Activated CD8-positive, alpha-beta memory T cell treated with anti-CD3 and anti-CD28 coated beads for 1 hour (primary cell): ENCODE measurements at places on chromosomes 1 and 21.
A peak's percentile ranks its signal among the peaks of the same experiment; 100 is the strongest.

DNA sequence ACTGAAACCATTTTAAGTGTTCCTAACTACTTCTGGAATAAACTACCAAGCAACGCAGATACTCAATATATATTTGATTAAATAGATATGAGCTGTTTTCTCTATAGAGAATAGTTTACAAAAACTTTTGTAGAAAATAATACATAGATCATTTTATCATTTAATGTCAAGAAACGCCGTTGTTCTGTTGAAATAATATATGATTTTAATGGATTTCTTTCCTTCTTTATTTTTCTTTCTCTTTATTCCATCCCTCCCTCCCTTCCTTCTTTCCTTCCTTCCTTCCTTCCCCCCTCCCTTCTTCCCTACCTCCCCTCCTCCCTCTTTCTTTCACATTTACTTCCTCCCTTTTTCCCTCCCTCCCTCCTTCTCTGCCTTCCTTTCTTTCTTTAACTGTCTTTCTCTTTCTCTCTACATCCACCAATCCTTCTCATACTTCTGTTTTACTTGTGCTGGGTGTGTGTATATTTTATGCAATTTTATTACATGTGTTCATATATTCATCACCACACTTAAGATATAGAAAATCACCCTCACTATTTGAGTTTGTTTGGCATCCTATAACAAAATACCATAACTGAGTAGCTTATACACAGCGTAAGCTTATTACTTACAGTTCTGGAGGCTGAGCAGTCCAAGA, 230.9 kb upstream of the BRINP3 start:
- DNase-seq: no peak

- no peak for DNase-seq
Observed at GRCh38 chr1:107877092-107877491, 87.9 kb downstream of the VAV3 start.

DNA sequence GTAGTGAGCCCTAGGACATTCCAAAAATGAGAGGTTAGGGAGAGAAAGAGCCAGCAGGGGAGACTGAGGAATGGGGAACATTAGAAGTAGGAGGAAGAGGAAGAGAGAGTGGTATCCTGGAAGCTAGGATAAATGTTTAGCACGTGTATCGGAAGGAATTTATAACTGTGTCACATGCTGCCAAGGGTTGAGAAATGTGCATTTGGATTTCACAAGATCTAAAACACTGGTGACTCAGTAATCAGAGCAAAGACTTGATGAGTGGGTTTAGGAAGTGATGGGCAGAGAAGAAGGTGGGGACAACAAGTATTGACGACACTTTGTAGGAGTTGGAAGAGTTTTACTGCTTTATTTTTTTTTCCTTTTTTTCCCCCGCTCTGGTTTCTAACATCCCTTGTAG, 193.9 kb downstream of the FMN2 start:
- DNase-seq: no peak

- no peak for DNase-seq
Observed at GRCh38 chr1:59261537-59261936, 35.4 kb upstream of the FGGY start.

DNA sequence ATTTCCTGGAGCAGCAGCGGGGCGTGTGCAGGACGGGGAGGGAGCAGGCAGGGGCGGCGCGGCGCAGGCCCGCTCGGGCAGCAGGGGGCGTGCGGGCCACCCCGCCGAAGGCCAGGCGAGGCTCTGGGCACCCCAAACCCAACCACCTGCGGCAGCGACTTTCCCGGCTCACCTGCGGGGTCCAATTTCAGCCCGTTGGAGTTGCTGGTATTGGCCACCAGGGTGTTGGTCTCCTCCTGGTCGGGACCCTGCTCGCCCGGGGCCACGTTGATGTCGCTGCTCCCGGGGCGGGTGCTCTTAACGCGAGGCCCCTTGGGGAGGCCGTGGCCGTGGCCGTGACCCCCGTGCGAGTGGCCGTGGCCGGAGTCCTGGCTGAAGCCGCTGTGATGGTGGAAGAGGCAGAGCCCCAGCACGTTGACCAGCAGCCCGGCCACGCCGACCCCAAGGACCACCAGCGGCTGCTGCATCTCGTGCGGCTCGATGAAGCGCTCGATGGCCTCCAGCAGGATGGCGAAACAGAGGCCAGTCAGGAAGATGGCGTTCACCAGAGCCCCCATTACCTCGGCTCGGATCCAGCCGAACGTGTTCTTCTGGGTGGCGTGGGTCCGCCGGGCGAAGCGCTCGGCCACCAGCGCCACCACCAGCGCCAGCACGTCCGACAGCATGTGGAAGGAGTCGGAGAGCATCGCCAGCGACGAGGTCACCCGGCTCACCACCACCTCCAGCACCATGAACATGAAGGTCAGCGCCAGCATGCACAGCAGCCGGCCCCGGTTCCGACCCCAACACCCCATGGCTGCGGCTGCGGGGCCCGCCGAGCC, 932 bp downstream of the SLC30A1 start:
- peak; percentile 35 for DNase-seq

- DNase-seq: no peak
Observed at GRCh38 chr1:23473037-23473800, 10.8 kb downstream of the ASAP3 start.

DNA sequence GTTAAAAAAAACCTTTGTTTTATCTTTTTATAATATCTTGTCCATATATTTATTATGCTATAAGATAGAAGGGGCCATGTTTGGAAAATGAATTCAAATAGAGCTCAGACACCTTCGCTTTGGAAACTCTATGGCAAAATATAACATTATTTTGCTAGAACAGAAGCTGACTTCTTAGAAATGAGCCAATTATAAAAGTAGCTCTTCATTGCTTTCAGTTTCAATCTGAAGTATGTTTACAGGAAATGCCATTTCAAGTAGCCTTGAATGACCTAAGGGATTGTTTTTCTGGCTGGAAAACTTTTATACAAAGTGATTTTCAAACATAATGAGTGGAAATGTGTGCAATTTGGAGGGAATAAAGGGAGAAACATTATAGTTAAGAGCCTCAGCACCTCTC, 37.8 kb upstream of the GBP5 start:
- DNase-seq: no peak

DNA sequence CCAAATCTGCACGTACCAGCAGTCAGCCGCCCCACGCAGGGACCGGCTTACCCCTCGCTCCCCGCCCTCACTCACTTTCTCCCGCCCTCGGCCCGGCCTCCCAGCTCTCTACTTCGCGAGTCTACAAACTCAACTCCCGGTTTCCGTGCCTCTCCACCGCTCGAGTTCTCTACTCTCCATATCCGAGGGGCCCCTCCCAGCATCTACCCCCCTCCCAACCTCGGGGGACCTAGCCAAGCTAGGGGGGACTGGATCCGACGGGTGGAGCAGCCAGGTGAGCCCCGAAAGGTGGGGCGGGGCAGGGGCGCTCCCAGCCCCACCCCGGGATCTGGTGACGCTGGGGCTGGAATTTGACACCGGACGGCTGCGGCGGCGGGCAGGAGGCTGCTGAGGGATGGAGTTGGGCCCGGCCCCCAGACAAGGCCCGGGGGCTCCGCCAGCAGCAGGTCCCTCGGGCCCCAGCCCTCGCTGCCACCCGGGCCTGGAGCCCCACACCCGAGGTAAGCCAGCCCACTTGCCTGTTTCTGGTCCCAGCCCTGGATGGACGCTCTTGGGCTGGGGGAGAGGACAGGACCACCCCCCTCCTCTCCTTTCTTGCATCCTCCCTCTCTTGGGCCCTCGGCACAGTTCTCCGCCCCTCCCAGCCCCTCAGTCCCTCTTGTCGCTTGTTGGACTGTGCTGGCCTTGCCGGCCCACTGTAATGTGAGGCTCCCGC, at the start of gene ARTN:
TSS of gene ARTN (plus strand) at position 416 of the 715 bp plus-strand sequence. CDS start 1,856 bp downstream, outside the sequence.
- no peak for DNase-seq

GRCh38 chr1:226921504-226921903, 18.6 kb upstream of the COQ8A start:
- DNase-seq: no peak

- no peak for DNase-seq
Observed at GRCh38 chr1:65866439-65866838, 73.7 kb downstream of the PDE4B start.

- no peak for DNase-seq
Observed at GRCh38 chr1:231613419-231614349, 12.9 kb upstream of the DISC1 start.

DNA sequence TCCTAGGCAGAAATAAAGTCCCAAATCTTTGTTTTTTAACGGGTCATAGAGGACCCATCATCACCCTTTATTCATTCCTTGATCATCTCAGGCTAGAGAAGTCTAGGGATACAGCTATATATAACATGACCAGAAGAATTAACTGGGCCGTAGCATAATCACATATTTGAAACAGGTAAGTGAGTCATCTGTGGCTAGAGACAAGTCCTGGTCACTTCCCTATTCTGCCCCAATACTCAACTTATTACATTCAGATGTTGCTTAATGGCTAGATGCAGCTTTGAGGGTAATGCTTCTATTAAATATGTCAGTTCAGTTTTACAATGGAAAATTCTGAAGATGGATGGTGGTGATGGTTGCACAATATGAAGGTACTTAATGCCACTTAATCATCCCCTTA, 47.0 kb downstream of the EXO1 start:
- no peak for DNase-seq

DNA sequence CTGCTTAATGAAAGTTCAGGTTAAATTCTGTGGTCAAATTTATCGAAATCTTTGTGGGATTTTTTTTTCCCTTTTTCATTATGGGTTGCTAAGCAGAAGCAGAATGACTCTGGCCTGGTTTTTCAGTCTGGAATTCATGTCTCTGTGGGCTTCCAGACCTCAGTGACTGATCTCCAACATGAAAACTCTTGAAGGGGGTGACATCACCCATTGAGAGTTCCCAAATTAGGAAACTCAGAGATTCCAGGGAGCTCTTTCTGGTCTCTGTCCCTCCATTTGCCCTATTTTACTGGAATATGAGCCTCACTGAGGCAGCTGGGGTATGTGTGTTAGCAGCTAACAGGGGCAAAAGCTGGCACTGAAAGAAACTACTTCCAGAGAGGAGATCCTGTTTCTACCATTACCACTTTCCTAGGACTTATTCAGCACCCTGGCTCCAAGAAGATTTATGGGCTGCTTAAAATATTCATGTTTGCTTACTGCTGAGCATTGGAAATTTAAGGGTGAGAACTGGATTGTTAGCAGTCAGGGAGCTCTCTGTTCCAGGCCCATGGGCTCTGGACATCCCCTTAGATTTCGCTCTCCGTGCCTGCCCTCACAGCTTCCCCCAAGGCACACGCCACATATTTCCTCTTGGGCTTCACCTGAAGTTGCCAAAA, 203.4 kb upstream of the SPAG17 start:
- no peak for DNase-seq

DNA sequence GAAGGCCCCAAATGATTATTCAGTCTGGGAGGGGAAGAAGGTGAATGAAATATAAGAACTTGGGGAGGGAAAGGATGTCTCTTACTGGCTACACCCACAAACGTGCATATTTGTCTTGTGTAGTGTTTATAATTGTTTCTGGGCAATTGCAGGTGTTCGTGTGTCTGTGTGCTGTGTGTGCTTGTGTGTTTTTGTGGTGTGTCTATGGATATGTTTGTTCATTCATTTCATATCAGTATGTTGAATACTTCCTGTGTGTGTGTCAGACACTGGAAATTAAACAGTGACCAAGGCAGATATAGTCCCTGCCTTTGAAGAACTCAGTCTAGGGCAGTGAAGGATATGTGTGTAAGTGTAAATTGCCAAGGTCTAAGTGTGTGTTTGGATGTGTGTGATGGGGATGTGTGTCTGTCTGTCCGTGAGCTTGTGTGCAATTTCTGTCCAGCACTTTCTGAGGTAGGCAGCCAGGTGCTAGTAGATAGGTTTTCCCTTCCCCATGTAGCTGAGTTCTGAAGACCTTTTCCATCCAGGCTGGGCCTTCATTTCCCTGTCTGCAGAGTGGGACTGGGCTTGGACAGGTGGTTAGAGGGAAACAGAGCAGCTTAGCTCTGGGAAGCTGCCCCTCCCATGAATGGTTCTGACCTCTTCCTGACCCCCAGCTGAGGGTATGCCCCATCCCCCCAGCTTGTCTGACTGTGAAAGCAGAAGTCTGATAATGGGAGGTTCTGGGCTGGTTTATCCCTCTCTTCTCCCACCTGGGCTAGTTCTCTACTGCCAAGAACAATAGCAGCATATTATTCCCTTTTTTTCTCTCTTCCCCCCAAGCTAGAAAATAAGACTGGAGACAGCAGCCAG, 3.8 kb downstream of the AGO1 start:
- no peak for DNase-seq

GRCh38 chr1:38686167-38686926, 173.2 kb downstream of the RRAGC start:
- no peak for DNase-seq

DNA sequence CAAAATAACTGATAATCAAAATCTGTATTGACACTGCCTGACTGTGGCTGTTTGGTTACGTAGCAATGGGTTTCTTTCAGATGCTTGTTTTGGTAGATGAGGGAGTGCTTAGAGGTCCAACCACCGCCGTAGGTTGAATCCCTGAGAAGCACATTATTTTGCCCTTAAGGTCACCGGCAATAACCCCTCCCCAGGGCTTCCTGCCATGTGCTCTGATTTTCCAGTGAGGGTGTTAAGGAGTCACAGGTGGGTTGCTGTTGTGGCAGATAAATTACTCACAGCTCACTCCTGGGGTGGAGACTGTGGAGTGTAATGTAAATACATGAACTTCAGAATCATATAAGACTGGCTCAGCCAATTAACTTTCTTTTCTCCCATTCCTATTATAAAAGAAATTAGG, 81.5 kb upstream of the ZP4 start:
- DNase-seq: no peak

- DNase-seq: no peak
Observed at GRCh38 chr1:92804721-92805201, 19.9 kb upstream of the EVI5 start.

- DNase-seq: no peak
Observed at GRCh38 chr1:179857009-179857408, 20.6 kb downstream of the TOR1AIP2 start.
